Neural crest cell (in vitro differentiated cells): ENCODE measurements at places on chromosomes 16 and 17. TPM values are rescaled to one million over a fixed set of nuclear protein-coding genes. Genes with fewer than 3 reads are reported as not detected.

DNA sequence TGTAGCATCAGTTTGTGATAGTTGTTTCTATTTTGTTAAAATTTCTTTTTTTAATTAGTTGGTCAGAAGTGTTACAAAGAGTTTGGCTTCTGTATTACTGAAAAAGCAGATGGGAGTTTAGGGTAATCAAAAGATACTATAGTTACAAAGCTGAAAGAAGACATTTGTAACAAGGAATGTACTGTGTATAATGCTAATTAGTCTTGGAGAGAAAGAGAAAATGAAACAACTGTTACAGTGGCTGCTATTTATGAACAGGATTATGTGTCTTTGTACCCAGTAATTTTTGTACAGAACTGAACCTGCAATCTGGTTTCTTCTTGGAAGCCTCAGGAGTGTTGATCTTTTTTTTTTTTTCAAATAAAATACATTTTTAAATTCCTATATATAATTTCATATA is 14.3 kb downstream of the GDPD1 start:
- no peaks in the 10 kb centered on the region for H3K36me3 ChIP-seq
- H3K27ac ChIP-seq = no peak overlapping the region
- H3K4me3 ChIP-seq = no peak overlapping the region
- no peak for DNase-seq

- no peak overlapping the region for H3K4me3 ChIP-seq
- peaks cover 26% of the 10 kb centered on the region for H3K4me1 ChIP-seq
- H3K36me3 ChIP-seq = no peaks in the 10 kb centered on the region
- H3K27ac ChIP-seq = no peak overlapping the region
- H3K27me3 ChIP-seq = no peaks in the 10 kb centered on the region
Observed at GRCh38 chr17:67434061-67434525, 57.0 kb downstream of the PITPNC1 start.

DNA sequence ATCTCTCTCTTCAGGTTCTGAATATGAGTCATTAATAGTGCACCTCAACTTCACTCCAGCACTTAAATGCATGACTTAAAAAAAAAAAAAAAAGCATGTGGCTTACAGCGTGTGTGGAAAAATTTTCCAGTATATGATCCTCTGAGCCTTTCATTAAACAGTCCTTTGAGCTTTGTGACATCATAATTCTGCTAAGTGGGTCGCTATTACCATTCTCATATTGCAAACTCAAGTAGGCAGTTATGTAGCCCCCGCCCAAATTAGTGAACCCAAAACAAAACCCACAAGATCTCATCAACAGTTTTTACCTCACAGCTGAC is 672 bp downstream of the CMTR2 start:
- no peak for DNase-seq
- H3K4me3 ChIP-seq = peak overlapping the region; percentile 90
- peaks cover 20% of the 10 kb centered on the region for H3K4me1 ChIP-seq
- peaks cover 19% of the 10 kb centered on the region for H3K27me3 ChIP-seq
- H3K36me3 ChIP-seq = peaks cover 19% of the 10 kb centered on the region
- H3K27ac ChIP-seq = peak overlapping the region; percentile 59

- H3K27me3 ChIP-seq = peaks cover 5% of the 10 kb centered on the region
- H3K27ac ChIP-seq = no peak overlapping the region
- peaks cover 38% of the 10 kb centered on the region for H3K4me1 ChIP-seq
Observed at GRCh38 chr17:66372182-66372581, 69.8 kb downstream of the PRKCA start.

DNA sequence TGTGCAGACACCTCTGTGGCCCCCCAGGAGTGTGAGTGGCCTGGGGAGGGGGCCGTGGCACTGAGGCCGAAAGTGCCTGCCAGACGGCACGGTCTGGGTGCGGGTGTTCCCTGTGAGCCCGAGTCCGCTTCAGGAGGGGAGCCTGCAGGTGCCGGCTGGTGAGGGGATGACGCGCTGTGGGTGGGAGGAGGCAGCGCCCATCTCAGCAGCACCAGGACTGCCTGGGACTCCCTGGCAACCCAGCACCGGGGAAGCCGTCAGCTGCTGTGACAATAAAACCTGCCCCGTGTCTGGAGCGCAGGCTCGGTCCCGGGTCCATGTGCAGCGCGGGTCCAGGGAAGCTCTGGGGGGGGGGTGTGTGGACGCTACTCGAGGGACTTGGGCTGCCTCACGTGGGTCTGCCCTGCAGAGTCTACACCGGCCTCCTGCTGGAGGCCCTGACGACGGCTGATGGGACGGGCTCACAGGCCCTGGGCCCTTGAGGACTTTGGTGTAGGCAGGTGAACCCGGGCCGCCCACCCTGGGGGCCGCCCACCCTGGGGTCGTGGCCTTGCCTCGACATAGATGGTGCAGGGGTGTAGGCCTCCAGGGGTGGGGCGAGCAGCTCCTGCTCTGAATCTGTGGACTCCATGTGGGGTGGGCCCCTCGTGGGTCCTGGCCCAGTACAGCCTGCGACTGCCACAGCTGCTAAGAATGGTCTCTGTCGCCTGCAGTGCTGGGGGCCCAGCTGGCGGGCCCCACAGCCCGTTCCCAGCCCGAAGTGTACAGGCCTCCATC is 5.9 kb upstream of the RAB40C start:
- H3K4me3 ChIP-seq = peak overlapping the region; percentile 23
- no peaks in the 10 kb centered on the region for H3K36me3 ChIP-seq
- DNase-seq = no peak
- H3K4me1 ChIP-seq = peaks cover 9% of the 10 kb centered on the region
- H3K27me3 ChIP-seq = peaks cover 20% of the 10 kb centered on the region
- H3K27ac ChIP-seq = no peak overlapping the region

DNA sequence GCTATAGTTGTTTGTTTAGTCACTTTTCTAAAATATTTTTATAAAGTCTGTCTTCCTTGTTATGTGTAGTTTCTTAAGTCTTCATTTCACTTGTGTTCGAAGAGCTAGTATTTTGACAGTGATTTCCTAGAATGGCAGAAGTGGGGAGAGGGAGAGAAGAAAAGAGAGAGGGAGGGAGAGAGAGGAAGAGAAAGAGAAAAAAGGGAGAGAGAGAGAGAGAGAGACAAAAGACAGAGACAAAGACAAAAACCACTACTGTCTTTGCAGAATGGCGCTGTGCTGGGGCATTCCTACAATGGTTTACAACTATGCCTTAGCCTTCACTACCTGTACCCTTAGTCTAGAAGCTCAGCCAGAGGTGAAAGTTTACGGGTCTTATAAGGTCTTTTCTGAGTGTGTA is 90.5 kb downstream of the CA4 start:
- peak overlapping the region; percentile 68 for H3K27ac ChIP-seq
- no peaks in the 10 kb centered on the region for H3K27me3 ChIP-seq
- peaks cover 8% of the 10 kb centered on the region for H3K36me3 ChIP-seq
- H3K4me3 ChIP-seq = no peak overlapping the region

- peaks cover 15% of the 10 kb centered on the region for H3K4me1 ChIP-seq
- no peak overlapping the region for H3K27ac ChIP-seq
- peaks cover 3% of the 10 kb centered on the region for H3K27me3 ChIP-seq
- no peak for DNase-seq
- H3K4me3 ChIP-seq = peak overlapping the region; percentile 1
- peaks cover 4% of the 10 kb centered on the region for H3K36me3 ChIP-seq
Observed at GRCh38 chr17:68452724-68453290, 4.5 kb downstream of the WIPI1 start.

Gene KRT39
- not detected in 2 replicates for total RNA-seq

Gene ELMO3
- total RNA-seq = 3.9 and 4.5 TPM in 2 replicates

Gene PLA2G10
- total RNA-seq = not detected in 2 replicates

Gene PTRH2
- 25.9 and 33.7 TPM in 2 replicates for total RNA-seq
